ENCODE measurements at places on chromosomes 3 and 15.

DNA sequence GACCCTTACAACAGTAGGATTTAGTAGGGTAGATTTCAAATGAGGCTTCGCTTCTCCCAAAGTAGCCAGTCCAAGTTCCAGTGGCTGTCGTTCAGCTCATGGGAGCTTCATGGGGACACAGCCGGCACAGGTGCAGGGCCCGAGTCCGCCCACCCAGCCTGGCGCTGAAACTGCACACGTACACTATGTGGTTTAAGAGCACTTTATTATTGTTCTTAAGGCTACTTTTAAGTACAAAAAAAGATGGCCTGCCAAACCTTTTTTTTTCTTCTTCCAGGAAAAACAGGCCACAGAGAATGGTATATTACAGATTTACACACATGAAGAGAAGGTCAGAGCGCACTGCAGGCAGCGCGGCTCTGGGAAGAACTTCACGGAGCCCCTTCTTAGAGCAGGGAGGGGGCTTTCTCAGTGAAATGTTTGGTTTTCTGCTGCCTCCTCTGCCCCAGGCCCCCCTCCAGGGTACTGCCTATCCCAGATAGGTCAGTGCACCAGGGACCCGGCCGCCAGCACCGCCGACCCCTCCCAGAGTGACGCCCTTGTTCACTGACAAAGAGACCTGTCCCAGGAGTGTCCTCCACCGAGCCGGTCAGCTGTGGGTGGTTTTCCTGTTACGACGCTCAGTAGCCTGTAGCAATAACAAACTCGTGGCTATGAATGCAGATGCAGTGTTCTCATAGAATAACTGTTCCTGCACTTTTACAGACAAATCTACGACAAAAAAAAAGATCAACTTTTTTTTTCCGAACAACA, 87.7 kb downstream of the VGLL4 start:
- DNase-seq, result no peak

- DNase-seq, result no peak
Measured at GRCh38 chr3:149654188-149654601, 3.6 kb downstream of the WWTR1 start.

DNA sequence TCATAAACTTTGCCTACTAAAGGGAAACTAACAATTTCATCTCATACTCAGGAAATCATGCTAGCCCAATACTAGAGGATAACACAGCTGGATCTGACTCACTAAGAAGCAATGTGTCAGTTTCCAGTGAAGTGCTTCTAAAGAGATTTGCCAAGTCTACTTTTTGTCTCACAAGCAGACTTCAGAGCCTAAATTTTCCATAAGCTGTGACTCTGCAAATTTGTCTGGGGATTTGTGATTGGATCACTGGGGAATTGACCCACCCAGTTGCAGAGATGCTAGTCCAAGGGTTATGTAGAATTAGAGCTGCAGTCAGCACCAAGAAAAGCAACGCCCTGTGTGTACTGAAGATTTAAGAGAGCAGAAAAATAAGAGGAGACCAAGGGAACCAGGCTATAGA, 647.1 kb downstream of the NTRK3 start:
- no peak for DNase-seq

DNA sequence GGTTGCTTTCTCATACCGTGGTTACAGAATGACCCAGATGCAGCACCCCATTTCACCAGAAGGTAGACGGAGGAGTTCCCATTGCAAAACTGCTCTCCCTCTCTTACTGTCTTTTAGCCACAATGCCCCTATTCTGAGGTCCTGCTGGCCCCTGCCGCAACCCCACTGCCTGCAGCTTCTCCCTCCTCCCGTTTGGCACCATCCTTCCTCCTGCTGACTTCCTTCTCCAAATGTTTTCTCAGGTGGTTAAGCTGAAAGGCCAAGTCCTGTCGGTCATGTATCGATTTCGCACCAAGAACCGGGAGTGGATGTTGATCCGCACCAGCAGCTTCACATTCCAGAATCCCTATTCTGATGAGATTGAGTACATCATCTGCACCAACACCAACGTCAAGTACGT, 132.3 kb upstream of the ABHD17C start:
- no peak for DNase-seq

GRCh38 chr3:150760431-150761200, 2.4 kb downstream of the SIAH2 start:
- DNase-seq, result no peak

DNA sequence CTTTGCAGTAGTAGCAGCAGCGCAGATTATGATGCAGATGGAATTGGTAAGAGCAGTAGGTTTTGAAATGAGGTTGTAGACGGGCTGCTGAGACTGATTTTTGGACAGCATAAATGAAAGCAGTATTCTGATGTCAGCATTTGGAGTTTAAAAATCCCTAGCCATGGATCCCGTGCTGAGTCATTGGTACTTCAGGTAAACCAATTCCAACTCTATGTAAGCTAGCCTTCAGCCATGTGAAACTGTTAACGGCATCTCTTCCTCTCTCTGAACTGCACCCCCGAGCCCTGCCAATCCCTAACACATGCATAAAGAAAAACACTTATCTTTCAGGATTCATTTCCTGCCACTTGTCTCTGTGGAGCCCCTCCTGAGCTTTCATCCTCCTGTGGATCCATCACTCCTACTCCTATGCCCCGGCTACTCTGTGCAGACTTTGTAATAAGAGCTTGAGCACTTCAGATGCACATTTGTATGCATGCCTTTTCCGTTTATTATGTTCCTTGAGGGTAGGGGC, 119.0 kb downstream of the AKAP13 start:
- no peak for DNase-seq

DNA sequence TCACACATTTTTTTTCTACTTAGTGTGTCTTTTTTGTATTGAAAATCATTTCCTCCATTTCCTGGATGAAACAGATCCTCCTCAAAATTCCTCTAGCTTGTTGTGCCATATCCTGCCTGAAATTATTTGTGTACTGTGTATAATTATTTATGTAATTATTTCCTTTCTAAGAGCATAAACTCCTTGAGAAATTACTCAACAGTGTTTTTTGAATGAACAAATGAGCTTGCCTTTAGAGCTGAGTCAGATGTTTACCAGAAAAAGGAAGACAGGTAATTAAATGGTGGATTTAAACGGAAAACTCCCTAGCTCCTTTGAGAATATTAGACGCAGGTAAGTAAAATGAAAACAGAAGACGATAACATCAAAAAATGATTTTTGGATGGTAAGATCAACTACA, 13.2 kb upstream of the SECISBP2L start:
- no peak for DNase-seq

All from activated naive CD4-positive, alpha-beta T cell (primary cell).